Adrenal gland (tissue), 19 donors: ENCODE measurements at places on chromosomes 5 and 9. TPM values are rescaled to one million over a fixed set of nuclear protein-coding genes. Genes with fewer than 3 reads are reported as not detected.

- no peaks in the 10 kb centered on the region for H3K4me1 ChIP-seq
- no peak overlapping the region for H3K4me3 ChIP-seq
- DNase-seq, result no peak
- no peaks in the 10 kb centered on the region for H3K36me3 ChIP-seq
- no peaks in the 10 kb centered on the region for H3K27me3 ChIP-seq
Observed at GRCh38 chr5:41097642-41098041, 26.5 kb upstream of the MROH2B start.

DNA sequence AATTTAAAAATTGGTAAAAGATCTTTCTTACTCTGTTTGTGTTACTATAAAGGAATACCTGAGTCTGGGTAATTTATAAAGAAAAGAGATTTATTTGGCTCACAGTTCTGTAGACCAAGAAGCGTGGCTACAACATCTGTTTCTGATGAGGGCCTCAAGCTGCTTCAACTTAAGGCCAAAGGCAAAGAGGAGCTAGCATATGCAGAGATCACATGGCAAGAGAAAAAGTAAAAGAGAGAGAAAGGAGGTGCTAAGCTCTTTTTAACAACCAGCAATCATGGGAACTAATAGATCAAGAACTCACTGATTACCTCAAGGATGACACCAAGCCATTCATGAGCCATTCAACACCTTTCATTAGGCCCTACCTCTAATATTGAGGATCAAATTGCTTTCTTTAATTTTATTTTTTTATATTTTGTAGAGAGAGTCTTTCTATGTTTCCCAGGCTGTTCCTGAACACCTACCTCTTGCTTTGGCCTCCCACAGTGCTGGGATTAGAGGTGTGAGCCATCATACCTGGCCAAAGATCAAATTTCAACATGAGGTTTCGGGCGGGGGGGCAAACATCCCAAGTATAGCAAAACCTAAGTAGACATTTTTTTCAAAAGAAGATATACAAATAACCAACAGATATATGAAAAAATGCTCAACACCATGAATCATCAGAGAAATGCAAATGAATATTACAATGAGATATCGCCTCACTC is 16.0 kb upstream of the SHC3 start:
- H3K4me3 ChIP-seq, result no peak overlapping the region
- H3K36me3 ChIP-seq, result no peaks in the 10 kb centered on the region
- no peak for DNase-seq
- no peak overlapping the region for H3K27ac ChIP-seq

DNA sequence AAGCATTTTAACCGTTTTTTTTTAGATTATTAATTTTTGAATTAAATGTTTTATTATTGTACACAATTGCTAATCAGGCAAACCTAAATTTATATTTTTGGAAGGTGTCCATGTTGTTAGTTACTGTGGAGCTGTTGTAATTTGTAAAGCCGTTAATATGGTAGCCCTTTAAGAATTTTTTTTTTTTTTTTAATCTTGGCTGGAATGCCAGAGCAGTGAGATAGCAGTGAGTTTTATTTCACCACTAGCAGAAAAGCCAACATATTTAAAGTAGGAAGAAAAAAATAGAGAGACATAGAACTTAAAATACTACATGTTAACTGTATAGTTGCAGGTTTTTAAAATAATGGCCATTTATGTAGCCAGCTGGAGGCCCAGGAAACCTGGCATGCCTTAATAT is 35.3 kb upstream of the RNF20 start:
- no peak for DNase-seq
- H3K27me3 ChIP-seq, result no peaks in the 10 kb centered on the region
- no peak overlapping the region for H3K27ac ChIP-seq
- peaks cover 3% of the 10 kb centered on the region for H3K4me1 ChIP-seq
- H3K36me3 ChIP-seq, result no peaks in the 10 kb centered on the region

GRCh38 chr9:134704498-134704897 is 62.9 kb downstream of the COL5A1 start:
- H3K27ac ChIP-seq, result no peak overlapping the region
- no peaks in the 10 kb centered on the region for H3K27me3 ChIP-seq
- DNase-seq, result no peak
- no peak overlapping the region for H3K4me3 ChIP-seq
- H3K4me1 ChIP-seq, result no peaks in the 10 kb centered on the region

DNA sequence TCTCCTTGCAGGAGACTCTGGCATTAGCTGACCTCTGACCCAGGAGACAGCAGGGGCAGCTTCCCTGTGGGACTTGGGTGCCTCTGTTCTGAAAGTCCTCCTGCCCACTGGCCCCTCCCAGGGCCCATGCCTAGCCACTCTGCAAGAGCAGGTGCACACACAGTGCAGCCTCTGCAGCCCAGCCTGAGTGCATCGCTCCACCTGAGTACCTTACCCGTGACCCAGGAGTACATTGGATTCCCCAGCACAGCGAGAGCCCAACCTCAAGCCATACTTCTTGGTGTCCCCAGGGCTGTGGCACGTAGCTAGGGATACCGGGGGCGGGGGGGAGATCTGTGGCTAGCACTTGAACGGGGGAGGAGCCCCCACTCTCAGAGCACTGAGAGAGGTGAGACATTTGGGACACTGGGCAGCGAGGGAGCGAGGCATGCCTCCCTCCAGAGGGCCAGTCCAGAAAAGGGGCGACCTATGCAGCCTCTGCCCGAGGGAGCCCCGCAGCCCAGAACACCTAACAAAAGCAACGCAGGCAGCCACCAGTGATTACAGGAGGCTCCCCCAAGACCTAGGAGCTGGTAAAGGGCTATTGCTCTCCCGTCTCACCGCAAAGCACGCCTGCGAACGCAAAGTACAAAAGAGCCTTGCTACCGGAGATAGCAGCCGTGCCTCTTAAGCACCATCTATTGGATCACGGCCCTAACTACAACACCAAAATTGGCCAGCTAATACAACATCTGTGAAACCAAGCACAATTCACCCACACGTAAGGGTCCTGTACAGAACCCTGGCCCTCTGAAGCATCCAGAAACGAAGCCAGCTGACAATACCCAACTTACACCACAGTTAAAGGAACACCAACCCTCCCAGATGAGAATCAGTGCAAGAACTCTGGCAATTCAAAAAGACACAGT is 826 bp upstream of the PRDM9 start:
- no peaks in the 10 kb centered on the region for H3K4me1 ChIP-seq
- H3K27me3 ChIP-seq, result no peaks in the 10 kb centered on the region
- H3K36me3 ChIP-seq, result no peaks in the 10 kb centered on the region
- no peak overlapping the region for H3K27ac ChIP-seq
- no peak overlapping the region for H3K4me3 ChIP-seq

CAVIN4 gene
- not detected for total RNA-seq

KIAA0825 gene
- 9.3 TPM for total RNA-seq

BAAT gene
- not detected for total RNA-seq

SPRY4 gene
- 37.2 TPM for total RNA-seq

GFI1B gene
- not detected for total RNA-seq
